Type B pancreatic cell (in vitro differentiated cells): ENCODE measurements at places on chromosomes 7 and 10. TPM values are rescaled to one million over a fixed set of nuclear protein-coding genes. Genes with fewer than 3 reads are reported as not detected.
A peak's percentile ranks its signal among the peaks of the same experiment; 100 is the strongest.

DNA sequence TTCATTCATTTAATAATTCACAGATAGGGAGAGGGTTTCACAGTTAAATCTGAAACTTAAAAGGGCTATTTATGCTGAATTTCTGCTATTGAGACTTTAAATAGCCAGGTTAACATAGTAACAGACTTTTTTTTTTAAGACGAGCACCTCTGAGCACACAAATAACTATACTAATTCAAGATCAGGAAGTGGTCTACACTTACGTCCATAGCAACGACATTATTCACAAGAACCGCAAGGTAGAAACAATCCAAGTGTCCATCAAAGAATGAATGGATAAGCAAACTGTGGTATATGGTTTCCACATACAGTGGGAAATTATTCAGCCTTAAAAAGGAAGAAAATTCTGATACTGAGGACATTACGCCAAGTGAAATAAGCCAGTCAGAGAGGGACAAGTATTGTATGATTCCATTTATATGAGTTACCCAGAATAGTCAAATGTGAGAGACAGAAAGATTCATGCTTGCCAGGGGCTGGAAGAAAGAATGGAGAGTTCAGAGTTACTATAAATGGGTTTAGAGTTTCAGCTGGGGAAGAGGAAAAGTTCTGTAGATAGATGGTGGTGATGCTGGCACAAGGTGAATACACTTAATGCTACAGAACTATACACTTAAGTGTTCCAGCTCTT is 140.3 kb upstream of the LAMB4 start:
- no peaks in the 10 kb centered on the region for H3K4me1 ChIP-seq
- H3K27ac ChIP-seq = no peak overlapping the region
- DNase-seq = no peak
- H3K27me3 ChIP-seq = no peaks in the 10 kb centered on the region
- H3K36me3 ChIP-seq = no peaks in the 10 kb centered on the region
- H3K4me3 ChIP-seq = no peak overlapping the region

- peaks cover 3% of the 10 kb centered on the region for H3K36me3 ChIP-seq
- no peak for DNase-seq
- peak within 1 kb of the TSS; percentile 83 for H3K4me3 ChIP-seq
- no peak within 1 kb of the TSS for H3K27ac ChIP-seq
Observed at GRCh38 chr10:16521311-16522016, at the start of gene C1QL3. Gene C1QL3 (minus strand): TSS chr10:16521879. CDS start chr10:16521065, 814 bp downstream.

Gene LMOD2
- 0.19 TPM in 1 of 2 replicates, not detected in the other for total RNA-seq

GRCh38 chr7:85866540-85866939 is 679.7 kb upstream of the SEMA3D start:
- H3K4me1 ChIP-seq = no peaks in the 10 kb centered on the region
- DNase-seq = no peak
- no peaks in the 10 kb centered on the region for H3K27me3 ChIP-seq
- H3K4me3 ChIP-seq = no peak overlapping the region
- no peaks in the 10 kb centered on the region for H3K36me3 ChIP-seq

Gene AOC1
- 21.4 and 26.2 TPM in 2 replicates for total RNA-seq

Gene OR13A1
- 0.14 TPM in 2 replicates for total RNA-seq

Gene GARIN1A
- 2.4 TPM in 2 replicates for total RNA-seq

- H3K27me3 ChIP-seq = peaks cover 74% of the 10 kb centered on the region
- no peak overlapping the region for H3K27ac ChIP-seq
- H3K4me3 ChIP-seq = no peak overlapping the region
- peaks cover 3% of the 10 kb centered on the region for H3K36me3 ChIP-seq
- DNase-seq = no peak
- H3K4me1 ChIP-seq = no peaks in the 10 kb centered on the region
Observed at GRCh38 chr10:7317786-7318446, 92.9 kb downstream of the SFMBT2 start.

GRCh38 chr7:15600298-15600697 is 38.5 kb upstream of the AGMO start:
- H3K27me3 ChIP-seq = no peaks in the 10 kb centered on the region
- no peaks in the 10 kb centered on the region for H3K4me1 ChIP-seq
- no peak for DNase-seq
- H3K27ac ChIP-seq = no peak overlapping the region

Gene GFRA1
- total RNA-seq = 11.9 and 45.6 TPM in 2 replicates

DNA sequence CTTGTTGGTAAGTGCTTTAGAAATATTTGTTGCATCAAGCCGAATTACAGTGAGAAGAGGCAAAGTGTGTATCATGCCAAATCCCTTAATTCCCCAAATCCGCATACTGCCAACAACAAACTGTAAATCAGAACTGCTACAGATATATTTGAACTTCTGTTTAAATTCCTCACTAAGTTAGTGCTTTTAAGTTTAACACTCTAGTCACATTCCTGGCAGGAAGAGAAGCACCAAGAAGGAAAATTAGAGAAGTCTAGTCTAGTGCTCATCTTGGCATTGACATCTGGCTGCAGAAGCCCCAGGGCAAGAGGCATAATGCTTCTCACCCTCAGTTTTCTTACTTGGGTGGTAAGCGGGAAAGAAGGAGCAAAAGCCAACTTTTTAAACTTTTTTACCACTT is 343.5 kb downstream of the GPR37 start:
- DNase-seq = no peak
- H3K27me3 ChIP-seq = peaks cover 3% of the 10 kb centered on the region
- H3K27ac ChIP-seq = no peak overlapping the region
- H3K36me3 ChIP-seq = no peaks in the 10 kb centered on the region
- no peaks in the 10 kb centered on the region for H3K4me1 ChIP-seq

GRCh38 chr10:73876971-73877370 is 2.6 kb upstream of the CAMK2G start:
- H3K4me3 ChIP-seq = peak overlapping the region; percentile 59
- peaks cover 2% of the 10 kb centered on the region for H3K36me3 ChIP-seq
- DNase-seq = no peak
- H3K27me3 ChIP-seq = no peaks in the 10 kb centered on the region
